ENCODE measurements at places on chromosomes 12 and 14.

GRCh38 chr14:101542391-101542790 lies 18.9 kb upstream of the DIO3 start:
- no peak for DNase-seq

- peak; percentile 34 for DNase-seq
Measured at GRCh38 chr12:78290606-78291345, 460.1 kb downstream of the NAV3 start.

DNA sequence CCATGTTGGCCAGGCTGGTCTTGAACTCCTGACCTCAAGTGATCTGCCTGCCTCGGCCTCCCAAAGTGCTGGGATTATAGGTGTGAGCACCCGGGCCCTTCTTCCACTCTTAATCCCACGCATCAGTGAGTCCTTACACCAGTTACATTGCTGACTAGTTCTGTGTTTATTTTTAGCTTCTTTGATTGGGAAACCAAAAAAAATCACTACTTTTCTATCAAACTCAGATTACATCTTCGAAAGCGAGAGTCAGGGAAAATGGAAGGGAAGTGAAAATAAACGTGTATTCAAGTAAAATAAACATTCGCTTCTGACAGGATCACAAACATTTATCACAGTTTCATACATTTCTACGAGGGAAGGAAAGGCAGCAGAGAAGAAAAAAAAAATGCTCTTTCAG lies 32.2 kb downstream of the FGD6 start:
- no peak for DNase-seq

DNA sequence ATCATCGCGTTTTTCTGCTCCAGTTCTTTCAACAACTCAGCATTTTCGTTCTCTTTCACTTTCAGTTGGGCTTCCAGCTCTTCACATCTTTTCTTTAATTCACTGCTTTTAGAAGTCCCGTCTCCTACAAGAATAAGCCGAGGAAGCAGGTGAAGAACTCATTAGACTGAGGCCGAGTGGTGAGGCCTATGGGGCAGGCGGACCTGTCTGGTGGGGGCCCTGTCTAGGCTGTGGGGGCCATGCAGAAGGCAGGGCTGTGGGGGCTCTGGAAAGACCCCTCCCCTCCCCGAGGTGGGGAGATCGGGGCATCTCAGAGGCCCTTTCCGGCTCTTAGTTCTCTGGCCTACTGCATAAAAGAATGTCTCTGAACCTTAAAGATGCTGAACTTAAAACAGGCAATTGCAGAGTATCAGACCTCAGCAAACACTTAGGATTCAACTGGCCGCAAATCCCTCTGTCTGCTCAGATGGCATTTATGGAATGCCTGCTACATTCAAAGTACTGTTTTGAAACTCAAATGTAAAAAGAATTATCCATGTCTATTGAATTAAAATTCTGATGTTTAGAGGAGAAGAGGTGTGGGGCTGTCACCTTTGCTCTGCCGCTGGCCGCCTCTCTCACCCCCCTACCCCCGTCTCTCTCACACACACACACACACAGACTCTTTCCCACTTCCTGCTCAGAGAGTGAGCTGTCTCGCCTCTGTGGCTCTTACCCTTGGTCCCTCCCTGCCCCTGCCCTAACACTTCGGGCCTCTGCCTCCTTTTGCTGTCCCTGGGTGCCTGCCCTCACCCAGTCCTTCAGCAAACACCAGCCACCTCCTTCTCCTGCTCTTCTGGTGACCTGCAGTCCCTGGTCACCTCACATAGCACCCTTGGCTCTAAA lies 34.7 kb downstream of the CCDC92 start:
- no peak for DNase-seq

- no peak for DNase-seq
Measured at GRCh38 chr12:108248011-108248410, 91.1 kb downstream of the CMKLR1 start.

- DNase-seq = no peak
Measured at GRCh38 chr12:114783089-114783618, 99.2 kb upstream of the TBX3 start.

DNA sequence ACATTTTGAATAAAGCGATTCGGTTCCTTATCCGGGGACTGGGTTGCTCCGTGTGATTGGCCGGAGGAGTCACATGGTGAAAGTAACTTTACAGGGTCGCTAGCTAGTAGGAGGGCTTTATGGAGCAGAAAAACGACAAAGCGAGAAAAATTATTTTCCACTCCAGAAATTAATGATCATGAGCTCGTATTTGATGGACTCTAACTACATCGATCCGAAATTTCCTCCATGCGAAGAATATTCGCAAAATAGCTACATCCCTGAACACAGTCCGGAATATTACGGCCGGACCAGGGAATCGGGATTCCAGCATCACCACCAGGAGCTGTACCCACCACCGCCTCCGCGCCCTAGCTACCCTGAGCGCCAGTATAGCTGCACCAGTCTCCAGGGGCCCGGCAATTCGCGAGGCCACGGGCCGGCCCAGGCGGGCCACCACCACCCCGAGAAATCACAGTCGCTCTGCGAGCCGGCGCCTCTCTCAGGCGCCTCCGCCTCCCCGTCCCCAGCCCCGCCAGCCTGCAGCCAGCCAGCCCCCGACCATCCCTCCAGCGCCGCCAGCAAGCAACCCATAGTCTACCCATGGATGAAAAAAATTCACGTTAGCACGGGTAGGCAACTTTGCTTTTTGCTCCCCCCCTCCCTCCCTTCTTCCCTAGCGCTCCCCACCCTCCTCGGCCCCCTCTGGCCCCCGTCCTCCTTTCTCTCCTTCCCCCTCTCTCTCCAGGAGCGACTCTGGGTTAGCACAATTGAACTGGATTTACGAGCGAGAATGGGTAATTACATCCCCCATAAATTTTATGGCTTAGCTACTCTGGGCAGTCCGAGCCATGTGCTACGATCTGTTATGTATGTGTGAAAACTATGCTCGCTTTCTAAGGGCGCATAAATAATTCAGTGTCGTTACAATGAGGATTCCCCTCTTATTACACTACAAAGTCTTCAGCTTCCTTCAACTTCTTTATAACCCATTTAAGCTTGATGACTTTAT lies at the start of gene HOXC4:
Gene HOXC4, plus strand, starts transcription at position 85 of the 991 bp plus-strand sequence. Its CDS starts 88 bp downstream, at position 173.
- DNase-seq = no peak

DNA sequence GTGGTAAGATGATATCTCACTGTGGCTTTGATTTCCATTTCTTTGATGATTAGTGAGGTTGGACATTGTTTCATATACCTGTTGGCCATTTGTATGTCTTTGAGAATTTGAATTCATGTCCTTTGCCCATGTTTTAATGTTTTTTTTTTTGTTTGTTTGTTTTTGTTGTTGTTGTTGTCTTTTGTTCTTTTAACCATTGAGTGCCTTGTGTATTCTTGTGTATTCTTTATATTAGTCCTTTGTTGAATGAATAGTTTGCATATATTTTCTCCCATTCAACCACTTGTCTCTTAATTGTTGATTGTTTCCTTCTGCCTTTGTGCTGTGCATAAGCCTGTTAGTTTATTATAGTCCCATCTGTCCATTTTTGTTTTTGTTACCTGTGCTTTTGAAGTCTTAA lies 71.9 kb downstream of the FBXO33 start:
- no peak for DNase-seq

DNA sequence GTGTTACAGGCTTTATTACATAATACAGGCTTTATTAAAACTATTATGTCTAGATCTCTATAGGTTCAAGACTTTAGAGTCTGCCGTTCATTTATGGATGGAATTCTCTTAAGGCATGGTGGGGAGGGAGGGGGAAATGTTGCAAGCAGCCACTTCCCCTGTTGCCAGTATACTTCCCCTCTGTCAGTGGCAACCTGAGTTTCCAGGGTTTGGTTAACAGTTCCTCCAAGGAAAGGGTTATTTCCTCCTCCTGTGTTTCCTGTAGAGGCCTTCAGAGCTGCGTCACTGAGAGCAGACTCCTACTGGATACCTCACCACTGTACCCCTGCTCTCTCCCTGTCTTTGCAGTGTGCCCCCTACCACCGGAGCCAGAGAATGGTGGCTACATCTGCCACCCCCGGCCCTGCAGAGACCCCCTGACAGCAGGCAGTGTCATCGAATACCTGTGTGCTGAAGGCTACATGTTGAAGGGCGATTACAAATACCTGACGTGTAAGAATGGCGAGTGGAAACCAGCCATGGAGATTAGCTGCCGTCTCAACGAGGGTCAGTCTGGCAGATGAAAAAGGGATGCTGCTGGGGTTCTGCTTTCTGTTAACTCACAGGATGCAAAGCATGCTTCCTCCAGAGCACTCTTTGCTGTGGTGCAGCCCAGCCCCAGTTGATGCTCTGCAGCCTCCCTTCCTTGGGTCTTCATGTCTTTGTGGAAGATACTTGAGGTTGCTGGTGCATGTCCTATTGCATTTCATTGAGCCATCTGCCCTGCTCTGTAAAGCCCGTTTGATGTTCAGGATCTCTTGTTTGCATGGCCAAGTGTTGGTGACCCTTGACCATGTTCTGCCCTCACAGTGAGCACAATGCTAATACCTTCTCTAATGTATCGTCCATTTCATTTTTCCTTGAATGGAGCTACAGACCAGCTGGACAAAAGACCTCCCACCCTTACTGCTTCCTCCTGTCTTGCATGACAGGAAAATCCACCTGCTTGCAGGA lies 63.6 kb upstream of the SRSF5 start:
- DNase-seq = no peak

- DNase-seq = no peak
Measured at GRCh38 chr12:88725592-88726143, 145.4 kb upstream of the KITLG start.

DNA sequence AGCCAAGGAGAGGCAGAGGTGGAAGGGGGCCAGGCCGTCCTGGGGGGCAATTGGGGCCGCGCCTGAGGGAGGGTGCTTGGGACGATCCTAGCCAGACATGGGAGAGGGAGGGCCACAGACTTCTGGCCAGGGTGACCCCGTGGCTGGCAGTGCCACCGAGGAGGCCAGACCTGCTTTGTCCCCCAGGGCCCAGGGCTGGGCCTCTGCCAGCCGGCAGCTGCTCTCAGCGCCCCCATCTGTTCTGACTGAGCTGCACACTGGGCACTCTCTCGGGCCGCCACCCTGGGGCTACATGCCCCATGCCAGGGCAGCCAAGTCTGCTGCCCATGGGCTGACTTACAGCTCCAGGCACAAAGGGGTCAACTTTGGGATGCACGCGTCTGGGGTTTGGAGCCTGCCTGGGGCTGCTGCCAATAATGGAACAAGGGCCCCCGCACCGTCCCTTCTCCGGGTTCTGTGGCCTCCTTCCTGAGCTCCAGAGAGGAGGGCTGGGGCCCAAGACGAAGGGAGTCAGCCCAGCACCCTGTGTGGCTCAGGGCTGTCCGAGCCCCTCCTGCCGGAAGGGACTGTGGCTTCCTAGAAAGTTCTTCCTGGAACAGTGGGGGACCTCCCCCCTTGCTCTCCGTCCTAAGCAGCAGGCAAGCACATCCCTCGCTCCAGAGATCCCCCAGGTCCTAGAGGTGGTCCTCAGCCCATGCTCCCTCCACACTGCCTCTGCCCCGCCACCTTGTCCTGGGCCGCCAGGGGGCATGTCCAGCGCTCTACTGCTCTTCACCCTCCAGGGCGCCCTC lies 1.1 kb downstream of the ADSS1 start:
- no peak for DNase-seq

DNA sequence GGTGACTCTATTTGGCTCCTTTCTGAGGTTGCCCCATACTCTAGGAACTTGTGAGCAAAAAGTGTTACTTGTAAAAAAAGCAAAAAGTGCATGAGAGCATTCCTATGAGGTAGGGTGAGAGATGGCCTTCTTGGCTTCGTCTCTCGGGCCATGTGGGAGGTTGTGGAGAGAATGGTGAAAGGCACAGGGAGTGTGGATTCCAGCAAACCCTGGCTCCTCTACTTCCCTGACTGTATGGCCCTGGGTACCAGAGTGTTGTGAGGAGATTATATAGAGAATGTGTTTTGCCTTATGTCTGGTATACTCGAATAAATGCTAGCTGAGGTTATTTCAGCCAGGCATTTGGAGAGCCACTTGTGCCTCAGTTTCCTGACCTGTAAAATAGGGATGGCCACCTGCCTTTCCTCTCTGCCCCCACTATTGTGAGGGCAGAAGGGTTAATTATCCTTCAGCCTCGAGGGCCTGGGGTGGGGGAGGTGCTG lies 11.0 kb downstream of the PLEKHG3 start:
- DNase-seq = no peak

- no peak for DNase-seq
Measured at GRCh38 chr12:105756961-105757360, 381.8 kb downstream of the NUAK1 start.

DNA sequence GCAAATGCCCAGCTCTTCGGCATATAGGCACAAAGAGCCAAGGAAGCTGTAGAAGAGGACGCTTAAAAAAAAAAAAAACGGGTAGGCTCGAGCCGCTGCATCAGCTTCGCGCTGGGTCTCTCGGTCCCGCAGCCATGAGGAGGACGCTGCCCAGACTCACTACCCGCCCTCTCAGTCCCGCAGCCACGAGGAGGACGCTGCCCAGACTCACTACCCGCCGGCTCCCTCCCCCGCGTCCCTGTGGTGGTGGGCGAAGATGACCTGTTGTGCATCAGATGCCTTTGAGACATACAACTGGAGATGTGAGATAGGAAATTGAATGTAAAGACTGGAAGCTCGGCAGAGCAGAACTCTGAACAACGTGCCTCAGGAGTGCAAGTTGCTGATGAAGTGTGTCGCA lies 11.4 kb upstream of the SPSB2 start:
- DNase-seq = no peak

GRCh38 chr14:28088125-28088524 lies 678.5 kb upstream of the FOXG1 start:
- no peak for DNase-seq

DNA sequence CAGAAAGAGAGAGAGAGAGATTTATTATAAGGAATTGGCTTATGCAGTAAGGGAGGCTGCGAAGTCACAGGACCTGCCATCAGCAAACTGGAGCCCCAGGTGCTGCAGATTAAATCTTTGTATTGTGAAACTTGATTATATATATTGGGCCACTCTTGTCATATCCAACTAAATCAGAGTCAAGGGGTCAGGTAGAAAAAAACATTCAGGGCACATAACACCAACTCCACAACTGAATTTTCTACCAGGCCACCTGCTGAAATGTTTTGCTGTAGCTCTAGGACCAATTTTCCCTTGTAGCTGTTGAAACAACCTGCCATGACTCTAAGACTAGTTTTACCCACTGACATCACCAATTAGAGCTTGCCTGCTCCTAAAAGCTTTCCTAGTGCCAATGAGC lies 1240.8 kb downstream of the SLC16A7 start:
- DNase-seq = no peak

DNA sequence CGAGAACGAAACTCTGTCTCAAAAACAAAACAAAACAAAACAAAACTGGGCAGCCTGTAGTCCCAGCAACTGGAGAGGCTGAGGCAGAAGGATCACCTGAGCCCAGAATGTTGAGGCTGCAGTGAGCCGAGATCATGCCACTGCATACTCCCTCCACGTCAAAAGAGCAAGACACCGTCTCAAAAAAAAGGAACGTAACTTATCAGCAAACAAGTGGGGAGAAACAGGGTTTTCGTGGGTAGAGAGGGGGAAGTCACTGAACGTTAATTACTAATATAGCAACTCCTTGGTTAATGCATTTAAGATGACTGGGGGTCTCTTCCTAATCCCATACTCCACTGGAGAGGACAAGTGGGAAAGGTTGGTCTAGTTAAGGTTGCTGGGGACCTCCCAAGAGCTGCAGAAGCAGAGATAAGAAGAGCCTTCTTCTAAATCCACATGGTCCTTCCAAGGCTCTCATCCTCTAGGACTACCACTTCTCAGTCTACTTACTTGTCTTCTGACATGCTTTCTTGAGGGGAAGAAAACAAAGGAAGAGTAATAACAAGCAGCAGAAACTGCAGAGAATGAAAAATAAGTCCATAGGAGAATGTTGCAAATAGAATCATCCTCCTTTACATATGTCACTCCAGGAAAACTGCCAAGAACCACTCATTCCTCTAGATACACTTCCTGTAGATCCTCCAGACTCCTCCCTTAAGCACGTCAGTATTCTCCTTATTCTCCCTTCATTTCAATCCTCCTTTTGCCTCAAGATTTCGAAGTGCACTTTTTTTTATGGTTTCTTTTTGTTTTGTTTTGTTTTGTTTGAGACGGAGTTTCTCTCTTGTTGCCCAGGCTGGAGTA lies 5.8 kb downstream of the NUMB start:
- no peak for DNase-seq

All from AG09319 (cell line).